ENCODE measurements at places on chromosomes 16 and 17.

GRCh38 chr16:66091471-66091891, 275.0 kb upstream of the CDH5 start:
- no peak for DNase-seq

DNA sequence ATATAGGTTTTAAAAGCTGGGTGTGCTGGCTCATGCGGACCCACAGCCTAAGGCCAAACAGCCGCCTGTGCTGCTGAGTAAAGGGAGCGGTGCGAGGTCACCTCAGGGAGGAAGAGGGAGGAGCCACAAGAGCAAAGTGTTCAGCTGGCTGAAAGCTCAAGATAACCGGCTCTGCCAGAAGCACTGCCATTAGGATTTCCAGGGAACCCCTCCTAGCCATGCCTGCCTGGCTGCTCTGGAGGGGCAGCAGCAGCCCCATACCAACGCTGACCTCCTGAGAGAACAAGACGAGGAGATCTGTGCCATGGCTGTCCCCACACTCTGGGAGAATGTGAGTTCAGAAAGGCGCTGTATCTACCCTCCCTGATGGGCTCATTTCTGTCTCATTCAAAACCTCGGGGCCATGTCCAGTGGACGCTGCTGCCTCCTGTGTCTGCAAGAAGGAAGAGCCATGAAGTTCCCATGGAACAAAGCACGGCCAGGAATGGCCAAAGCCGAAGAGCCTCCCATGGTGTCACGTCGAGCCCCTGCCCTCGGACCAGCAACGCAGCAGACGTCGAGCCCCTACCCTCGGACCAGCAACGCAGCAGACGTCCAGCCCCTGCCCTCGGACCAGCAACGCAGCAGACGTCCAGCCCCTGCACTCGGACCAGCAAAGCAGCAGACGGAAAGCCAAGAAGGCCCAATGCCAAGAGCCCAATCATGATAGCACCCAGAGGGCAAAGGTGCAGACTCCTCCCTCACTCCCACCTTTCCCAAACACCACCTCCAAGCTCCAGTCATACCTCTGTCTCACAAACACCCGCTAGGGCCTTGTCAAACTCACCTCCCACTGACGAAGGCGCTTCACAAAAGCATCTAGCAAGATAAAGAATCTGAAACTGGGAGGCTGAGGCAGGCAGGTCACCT, 107.0 kb downstream of the ANKRD11 start:
- no peak for DNase-seq

- no peak for DNase-seq
Measured at GRCh38 chr16:50457423-50457822, 88.6 kb upstream of the BRD7 start.

GRCh38 chr16:88856828-88857727, at the start of the genes GALNS and TRAPPC2L:
Gene GALNS, minus strand, starts transcription at chr16:88856947. Its CDS starts 70 bp downstream, at chr16:88856877.
Gene TRAPPC2L, plus strand, starts transcription at chr16:88857127. Its CDS starts 24 bp downstream, at chr16:88857151.
- DNase-seq = peak; percentile 97

- no peak for DNase-seq
Measured at GRCh38 chr16:54424043-54424451, 137.5 kb upstream of the IRX3 start.

GRCh38 chr17:74027444-74027843, 176.0 kb upstream of the RPL38 start:
- DNase-seq = no peak

GRCh38 chr17:65078441-65079160, 22.1 kb upstream of the GNA13 start:
- no peak for DNase-seq

- DNase-seq = no peak
Measured at GRCh38 chr17:17063546-17064122, 21.4 kb downstream of the MPRIP start.

GRCh38 chr16:70578035-70578434, 54.4 kb downstream of the SF3B3 start:
- DNase-seq = no peak

Measured in DND-41 (cell line).